ENCODE measurements at places on chromosomes 5 and 9.

GRCh38 chr9:2469681-2470221, 151.8 kb upstream of the VLDLR start:
- DNase-seq = no peak

- DNase-seq = no peak
These were observed 165.8 kb downstream of the MELK start for GRCh38 chr9:36738318-36738976.

GRCh38 chr9:134972140-134972539, 54.4 kb upstream of the FCN1 start:
- no peak for DNase-seq

DNA sequence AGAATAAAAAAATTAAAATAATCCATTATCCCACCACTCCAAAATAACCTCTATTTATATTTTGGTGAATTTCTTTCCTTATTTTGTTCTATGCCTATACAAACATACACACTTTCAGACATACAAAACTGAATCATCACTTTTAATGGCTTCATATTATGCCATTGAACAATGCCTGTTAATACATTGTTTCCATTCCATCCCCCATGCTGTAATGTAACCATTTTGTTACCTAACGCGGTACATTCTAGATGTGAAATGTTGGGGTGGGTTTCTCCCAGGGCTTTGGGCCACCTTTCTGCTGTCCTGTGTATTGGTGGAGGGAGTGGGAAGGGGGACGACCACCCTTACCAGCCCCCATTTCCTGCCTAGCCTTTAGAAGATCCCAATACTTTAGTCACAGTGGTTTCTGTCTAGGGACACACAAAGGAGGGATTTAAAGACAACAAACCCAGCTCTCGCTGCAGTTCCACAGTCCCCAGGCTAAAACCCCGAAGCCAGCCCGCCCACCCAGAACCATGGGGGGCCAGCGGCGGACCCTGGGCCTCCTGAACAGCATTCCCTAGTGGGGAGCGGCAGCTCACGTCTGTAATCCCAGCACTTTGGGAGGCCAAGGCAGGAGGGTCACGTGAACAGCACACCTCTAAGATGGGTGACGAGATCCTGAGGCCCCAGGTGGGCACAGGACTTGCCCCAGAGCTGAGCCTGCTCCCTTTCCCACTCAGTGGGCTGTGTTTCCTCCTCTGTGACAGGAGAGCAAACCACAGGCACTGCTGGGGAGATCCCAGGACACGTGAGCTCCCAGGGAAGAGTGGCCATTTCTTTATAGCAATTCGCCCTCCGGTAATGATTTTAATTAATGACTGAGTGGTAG, 56.9 kb upstream of the STXBP1 start:
- no peak for DNase-seq

DNA sequence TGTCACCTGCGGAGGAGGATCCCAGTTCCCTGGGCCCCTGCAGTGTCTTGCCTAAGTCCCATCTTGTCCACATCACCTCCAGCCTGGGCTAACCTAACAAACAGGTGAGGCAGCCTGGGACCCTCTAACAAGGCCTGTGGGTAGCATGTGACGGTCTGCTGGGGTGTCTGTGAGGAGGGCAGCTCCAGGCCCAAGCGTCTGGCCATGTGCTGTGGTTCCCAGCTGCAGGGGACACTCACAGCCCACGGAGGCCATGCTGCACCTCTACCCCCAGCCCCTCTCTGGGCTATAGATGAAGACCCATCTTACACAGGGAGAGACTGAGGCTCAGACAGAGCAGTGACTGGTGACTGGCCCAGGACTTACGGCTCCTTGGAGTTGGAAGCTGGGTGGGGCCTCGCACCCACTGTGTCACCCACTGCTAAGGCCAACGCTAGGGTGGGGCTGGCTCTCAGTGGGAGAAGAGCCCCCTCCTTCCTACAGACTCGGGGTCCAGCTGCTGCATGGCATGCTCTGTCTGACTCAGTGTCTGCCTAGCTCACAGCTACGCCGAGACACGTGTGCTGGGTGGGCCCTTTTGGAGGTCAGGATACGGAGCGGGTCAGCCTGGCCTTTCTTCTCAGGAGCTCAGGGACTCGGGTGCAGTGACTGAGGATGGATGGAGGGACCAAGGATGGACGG, 40.8 kb upstream of the RNF130 start:
- DNase-seq = no peak
